ENCODE measurements at places on chromosomes 13 and 19.

DNA sequence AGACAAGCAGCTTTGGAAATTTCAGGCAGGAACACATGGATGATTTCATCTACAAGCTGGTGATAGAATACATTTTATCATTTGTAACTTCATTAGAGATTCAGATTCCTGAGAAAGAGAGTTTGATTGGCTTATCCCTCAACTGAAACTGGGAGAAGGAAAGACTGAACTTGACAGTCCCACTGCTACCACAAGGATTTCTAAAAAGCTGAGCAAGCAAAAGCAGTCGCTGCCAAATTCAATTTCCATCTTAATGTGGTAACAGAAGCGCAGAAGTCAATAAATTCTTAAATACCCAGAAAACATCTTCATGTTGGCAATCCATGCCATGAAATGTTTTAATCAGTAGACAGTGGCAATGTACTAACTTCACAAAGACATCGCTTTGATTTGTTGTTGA, 172.1 kb upstream of the DACH1 start:
- no peak for DNase-seq

- no peak for DNase-seq
Observed at GRCh38 chr19:14097532-14098151, 7.1 kb upstream of the SAMD1 start.

- no peak for DNase-seq
Observed at GRCh38 chr13:96540670-96541069, 450.8 kb downstream of the HS6ST3 start.

DNA sequence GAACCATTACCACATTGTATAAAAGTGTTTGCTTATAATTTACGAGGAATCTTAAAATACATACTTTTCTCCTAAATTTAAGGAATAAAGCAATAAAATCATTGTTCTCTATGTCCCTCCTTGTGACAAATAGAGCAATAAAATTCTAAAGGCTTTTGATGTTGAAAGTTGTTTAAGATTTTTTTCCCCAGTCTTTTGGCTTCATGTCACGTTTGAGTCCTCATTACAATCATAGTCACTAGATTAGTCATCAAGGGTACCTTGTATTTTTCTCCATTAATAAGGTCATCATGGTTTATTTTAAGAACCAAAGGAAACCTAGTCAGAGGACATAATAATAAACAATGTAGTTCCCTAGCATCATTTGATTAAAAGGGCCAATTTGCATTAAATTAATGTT, 3.2 kb downstream of the WBP4 start:
- peak; percentile 83 for DNase-seq

- no peak for DNase-seq
Observed at GRCh38 chr19:50693064-50693975, 26.3 kb downstream of the SHANK1 start.

DNA sequence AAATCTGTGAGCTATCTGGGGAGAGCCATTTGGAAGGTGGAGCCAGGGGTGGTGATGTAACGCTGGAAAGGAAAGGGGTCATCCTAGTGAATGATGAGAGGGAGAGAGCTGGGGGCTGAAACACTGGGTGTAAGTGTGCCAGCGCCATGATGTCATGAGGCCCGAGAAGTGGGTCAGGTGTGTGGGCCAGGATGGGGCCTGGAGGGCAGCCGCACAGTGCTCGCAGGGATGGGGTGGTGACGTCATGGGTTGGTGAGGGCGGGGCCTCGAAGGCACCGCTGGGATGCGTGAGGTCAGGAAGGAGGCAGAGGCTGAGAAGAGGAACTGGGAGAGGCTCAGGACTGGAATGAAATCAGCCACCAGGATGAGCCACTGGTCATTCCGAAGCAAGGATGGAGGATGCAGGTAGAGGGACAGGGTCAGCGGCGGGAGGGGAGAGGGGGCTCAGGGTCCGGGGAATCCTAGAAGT, 4.4 kb downstream of the CCDC61 start:
- no peak for DNase-seq

GRCh38 chr19:16921766-16922591, 33.2 kb downstream of the F2RL3 start:
- no peak for DNase-seq

- DNase-seq = no peak
Observed at GRCh38 chr19:18000480-18000914, 7.5 kb upstream of the ARRDC2 start.

DNA sequence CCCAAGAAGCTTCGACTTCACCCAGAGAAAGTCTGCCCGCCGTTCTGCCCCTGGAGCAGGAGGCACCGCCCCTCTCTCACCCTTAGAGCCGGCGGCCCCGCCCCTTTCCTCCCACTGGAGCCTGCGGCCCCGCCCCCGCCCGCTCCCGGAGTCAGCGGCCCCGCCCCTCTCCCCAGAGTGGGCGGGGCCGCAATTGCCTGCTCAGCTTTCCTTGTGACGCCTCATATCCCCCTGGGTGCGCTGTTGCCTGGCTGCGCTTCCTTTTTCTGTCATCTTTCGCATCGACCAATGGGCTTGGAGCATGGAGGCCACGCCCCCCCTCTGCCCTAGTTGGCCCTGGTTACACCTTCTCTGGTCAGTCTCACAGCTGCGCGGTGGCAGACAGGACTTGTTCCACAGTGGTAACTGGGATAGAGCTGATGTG, 38.2 kb upstream of the ZNF492 start:
- no peak for DNase-seq

- DNase-seq = no peak
Observed at GRCh38 chr13:34751044-34751443, 191.0 kb upstream of the NBEA start.

DNA sequence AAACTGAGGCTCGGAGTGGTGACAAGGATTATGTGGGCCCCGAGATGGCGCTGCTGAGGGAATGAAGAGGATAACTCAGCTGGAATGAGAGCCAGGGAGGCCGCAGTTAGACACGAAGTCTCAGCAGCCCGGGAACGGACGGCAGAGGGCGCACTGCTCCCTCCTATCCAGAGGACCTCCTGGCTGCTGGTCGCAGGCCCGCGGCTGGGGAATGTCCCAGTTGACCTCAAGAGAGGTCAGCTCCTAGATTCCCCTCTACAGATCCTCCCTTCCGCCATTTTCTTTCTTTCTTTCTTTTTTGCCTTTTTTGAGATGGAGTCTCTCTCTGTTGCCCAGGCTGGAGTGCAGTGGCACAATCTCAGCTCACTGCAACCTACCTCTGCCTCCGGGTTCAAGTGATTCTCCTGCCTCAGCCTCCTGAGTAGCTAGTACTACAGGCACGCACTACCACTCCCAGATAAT, 24.1 kb upstream of the ASPDH start:
- peak; percentile 83 for DNase-seq

DNA sequence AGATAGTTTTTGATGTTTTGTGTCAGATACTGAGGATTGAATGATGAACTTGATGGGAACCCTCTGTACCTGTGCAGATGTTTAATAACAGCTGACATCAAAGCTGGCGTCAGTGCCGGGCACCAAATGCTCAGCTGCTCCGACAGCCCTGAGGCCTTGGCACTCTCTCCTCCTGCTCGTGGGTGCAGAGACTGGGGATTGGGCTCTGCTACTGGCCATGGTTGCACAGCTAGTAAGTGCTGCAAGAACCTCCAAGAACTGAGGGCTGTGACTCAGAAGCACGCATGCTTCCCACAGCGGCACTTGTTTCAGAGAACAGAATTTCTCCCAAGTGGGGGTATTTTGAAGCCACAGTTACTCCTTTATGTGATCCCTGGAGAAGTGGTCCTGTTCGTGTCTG, 5.9 kb downstream of the LAMP1 start:
- DNase-seq = no peak

- no peak for DNase-seq
Observed at GRCh38 chr19:38583219-38583984, 34.4 kb downstream of the MAP4K1 start.

DNA sequence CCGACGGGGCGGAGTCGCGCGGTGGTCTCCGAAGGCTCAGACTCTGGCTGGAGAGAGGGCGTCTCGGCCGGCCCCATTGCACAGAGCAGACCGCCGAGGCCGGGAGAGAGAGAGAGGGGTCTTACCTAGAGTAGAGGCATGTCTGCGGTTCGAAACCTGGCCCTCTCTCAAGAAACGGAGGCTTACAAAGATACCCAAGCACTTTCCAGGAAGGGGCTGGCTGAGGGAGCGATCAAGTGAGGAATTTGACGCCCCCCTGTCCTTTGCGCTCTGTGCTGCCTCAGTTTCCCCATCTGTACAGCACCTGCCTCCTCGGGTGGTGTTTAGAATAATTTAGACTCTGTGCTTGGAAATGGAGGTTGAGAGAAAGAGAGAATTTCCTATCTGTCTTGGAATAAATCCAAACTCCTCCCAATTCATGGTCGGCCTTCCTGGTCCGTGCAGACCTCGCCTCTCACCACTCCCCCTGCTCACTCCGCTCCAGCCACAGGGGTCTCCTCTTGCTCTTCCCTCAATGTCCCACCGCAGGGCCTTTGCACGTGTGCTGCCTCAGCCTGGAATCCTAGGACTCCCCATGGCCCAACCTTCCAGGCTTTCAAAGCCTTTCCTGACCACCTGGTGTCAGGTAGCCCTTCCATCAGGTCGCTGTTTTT, 658 bp upstream of the ISOC2 start:
- DNase-seq = peak; percentile 57

DNA sequence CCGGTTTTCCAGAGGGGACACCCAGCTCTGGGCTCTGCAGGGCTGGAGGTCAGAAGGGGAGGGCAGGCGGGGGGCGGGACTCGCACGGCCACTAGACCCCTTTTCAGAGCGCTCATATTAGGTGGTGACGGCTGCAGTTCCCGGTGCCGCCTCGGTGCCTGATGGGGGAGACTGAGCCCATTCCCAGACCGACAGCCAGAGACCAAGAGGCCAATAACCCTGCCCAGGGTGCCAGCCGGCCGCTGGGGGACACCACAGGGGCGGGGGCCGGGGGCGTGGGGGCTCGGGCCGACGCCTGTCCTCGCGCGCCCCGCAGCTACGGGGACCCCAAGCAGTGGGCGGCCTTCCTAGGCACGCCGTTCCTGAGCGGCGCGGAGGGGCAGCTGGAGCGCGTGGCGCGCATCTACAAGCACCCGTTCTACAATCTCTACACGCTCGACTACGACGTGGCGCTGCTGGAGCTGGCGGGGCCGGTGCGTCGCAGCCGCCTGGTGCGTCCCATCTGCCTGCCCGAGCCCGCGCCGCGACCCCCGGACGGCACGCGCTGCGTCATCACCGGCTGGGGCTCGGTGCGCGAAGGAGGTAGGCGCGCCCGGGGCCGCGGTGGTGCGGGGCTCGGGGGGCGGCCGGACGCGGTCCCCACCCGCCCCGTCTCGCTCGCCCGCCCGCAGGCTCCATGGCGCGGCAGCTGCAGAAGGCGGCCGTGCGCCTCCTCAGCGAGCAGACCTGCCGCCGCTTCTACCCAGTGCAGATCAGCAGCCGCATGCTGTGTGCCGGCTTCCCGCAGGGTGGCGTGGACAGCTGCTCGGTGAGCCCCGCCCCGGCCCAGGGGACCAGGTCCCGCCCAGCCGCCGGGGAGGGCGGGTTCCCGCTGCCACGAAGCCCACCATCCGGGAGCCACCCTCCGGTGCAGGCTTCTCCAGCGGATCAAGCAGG, 2.4 kb downstream of the TIMM13 start:
- peak; percentile 69 for DNase-seq

DNA sequence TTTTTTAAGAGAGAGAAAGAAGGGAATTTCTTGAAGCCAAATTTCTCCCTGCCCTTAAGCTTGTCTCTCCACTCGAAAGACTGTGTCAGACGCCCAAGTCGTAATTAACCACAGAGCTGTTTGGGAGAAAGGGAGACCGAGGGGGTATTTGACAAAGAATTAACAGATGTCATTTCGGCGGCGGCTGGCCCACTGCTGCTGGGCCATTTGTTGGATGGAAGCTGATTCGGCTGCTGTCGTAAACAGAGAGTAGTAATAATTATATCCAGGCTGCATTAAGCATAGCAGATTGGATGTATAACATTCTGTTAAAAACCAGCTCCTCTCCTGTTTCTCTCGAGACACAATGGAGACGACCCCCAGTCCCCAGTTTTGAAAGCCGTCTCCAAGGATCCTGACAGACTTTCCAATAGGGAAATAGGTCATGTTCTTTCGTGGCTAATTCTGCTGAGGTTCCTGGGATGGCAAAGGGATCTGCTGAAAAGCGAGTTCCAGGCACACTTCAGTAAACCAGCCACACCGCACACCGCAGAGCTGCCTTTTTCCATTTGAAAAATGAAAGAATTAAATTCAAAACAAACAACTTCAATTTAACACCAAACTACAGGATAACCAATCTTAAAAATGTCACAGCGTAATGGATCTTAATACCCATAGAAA, 71.5 kb downstream of the KCTD15 start:
- peak; percentile 21 for DNase-seq

DNA sequence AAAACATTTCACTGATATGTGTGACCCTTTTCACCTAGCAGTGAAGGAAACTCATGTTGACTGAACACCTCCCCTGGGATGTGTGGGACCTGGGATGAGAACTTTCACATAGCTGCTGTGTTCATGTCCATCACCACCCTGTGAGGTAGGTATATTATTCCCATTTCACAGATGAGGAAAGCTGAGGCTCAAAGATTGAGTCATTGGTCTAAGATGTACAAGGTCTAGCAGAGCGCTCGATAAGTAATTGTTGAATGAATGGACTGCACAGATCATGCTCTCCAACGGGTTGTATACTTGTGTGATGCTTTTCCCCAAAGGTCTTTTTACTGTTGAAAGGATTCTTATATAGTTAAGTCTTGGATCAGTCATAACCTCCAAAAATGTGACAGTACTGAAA, 75.6 kb upstream of the TSC22D1 start:
- DNase-seq = no peak

DNA sequence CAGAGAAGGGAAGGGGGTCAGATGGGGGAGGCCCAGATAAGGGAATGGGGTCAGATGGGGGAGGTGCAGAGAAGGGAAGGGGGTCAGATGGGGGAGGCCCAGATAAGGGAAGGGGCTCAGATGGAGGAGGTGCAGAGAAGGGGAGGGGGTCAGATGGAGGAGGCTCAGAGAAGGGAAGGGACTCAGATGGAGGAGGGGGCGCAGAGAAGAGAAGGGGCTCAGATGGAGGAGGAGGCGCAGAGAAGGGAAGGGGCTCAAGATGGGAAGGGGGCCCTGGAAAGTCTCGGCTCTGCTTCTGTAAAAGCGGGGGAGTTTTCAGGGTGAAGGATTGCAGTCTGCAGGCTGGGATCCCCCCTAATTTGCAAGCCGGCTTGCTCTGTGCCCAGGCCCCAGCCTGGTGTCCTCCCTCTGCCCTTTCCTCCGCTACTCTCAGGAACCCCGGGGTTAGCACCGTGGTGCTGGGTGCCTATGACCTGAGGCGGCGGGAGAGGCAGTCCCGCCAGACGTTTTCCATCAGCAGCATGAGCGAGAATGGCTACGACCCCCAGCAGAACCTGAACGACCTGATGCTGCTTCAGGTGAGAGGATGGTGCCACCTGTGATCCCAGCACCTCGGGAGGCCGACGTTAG, 1.6 kb downstream of the AZU1 start:
- DNase-seq = no peak
